ENCODE measurements at places on chromosomes 7 and 10.

GRCh38 chr10:24617771-24618396 lies 105.8 kb downstream of the ARHGAP21 start:
- peak; percentile 37 for DNase-seq

GRCh38 chr7:99665312-99666012 lies 14.3 kb downstream of the CYP3A5 start:
- DNase-seq, result no peak

DNA sequence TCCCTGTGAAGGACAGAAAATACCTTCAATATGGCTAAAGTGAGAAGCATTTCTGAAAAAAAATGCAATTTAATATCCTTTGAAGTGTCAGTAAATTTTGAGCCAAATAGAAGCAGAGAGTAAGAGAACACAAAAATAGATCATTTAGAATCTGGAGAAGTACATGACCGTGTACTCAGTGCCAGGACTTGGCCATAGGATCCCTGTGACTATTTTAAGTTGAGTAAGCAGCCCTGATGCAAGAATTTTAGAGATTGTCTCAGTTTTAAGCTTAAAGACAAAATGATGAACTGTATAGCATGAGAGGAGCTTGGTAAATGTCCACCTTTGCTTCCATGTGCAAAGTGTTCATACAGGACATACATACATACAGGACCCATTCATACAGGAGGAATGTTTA lies 2.5 kb downstream of the PTER start:
- DNase-seq, result no peak

GRCh38 chr10:86349474-86349873 lies 17.1 kb downstream of the GRID1 start:
- DNase-seq, result no peak

DNA sequence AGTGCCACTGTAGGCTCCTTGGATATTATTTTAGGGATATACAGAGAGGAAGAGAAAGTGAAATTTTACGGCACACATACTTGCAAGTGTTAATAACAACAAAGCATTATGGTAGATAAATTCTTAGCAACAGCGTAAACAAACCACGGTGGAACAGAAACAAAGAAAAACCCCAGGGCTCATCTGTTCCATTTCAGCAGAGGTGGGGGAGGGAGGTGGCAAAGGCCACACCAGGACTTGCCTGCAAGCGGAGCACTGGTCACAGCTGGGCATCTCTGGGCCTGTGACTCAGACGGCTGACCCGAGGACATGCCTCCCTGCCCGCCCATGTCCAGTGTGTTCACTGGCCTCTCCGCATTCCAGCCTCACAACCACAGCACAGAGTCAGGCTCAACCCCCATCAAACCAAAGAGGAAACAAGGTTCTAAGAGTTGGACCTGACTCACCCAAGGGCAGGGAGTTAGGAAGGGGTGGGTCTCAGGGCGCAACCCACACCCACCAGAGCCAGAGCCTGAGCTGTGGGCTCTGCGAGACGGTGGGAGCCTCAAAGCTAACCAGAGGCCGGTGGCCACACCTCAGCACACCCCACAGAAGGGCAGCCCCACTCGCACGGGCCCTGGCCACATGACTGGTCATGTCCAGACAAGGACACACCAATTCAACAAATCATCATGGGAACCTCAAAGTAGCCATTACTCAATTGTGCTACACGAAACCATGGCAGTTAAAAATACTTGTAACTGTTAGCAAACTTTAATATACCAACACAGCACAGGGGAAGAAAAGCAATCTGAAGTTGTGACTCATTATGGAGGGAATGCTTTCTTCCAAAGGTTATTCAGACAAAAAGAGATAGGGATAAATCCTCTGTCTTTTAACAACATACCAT lies 10.7 kb downstream of the ESYT2 start:
- peak; percentile 61 for DNase-seq

GRCh38 chr7:20170633-20171032 lies 46.6 kb downstream of the MACC1 start:
- DNase-seq, result no peak
